ENCODE measurements at places on chromosomes 2 and 18.

DNA sequence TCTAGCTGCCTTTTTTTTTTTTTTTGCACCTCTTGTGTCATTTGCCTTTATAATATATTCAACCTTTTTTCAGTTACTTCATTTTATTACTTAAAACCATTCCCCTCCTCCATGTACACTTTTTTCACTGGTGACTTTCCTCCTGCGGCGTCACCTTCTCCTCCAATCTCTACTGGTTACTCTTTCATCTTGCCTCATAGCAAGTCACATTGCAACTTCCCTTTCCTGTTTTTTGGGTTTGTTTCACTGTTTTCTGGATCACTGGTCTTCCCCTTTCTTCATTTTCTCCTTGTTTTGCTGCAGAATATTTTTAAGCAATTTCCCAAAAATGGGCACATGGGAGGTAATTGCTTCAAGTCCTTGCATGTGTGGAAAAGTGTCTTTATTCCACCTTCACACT lies 37.7 kb upstream of the GPR155 start:
- no peak for DNase-seq

DNA sequence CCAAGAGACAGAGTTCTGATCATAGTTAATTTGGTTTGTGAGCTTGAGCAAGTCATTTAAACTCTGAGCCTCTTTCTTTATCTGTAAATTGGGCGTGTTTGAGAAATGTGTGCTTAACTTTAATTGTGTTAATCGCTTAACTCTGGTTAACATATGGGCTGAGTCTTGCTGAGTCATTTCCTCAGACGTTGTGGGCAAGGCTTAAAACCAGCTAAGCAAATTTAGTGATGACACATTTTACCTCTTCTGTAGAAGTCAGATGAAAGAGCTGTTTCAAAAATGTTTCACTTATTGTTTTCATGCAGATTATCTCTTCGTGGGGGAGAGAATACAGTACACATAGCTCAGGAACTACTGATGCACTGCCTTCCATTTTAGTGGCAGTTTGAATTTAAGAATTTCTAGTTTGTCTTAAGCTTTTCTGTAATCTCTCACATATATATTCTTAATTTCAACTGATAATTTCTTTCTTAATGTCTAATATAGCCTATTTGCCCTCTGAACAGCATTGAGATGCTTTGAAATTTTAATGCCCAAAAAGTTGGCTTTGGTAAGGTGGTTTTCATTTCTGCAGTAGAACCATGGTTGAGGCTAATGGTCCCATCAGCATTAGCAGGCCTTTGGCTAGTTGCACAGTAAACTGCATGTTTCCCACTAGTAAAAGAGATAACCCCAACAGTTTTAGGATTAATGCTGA lies 34.9 kb downstream of the RAB10 start:
- peak; percentile 28 for DNase-seq

DNA sequence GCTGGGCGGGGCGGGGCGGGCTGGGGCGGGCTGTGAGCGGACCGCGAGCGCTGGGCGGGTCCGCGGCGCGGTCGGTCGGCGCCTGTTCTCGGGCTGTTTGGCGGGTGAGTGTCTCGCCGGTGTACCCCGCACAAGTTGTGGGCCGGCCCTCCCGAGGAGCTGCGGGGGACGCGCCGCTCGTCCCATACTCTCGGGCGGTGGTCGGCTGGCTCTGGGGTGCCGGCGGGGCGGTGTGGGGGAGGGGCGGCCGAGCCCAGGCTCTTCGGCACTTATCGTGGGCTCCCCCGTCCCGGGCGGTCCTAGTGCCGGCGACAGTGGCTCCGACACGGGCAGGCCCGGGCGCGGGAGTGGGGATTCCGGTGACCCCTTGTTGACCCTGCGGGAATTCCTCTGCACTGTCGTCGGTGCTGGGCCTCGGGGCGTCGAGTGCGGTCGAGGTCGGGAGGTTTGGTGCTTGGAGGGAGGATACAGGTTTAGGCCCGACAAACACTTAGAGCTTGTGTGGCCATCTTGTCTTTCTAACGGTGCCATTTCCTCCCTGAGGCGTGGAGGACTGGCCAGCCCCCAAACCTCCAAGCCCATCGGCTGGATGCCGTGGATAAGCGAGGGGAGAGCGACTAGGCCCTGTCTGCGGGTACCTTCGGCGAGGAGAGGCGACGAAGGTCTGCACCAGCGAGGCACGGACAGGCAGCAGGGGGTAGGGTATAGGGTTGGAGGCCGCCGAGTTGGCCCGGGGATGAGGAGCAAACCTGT lies at the start of gene SEPTIN2:
TSS of gene SEPTIN2 (plus strand) at position 47 of the 753 bp plus-strand sequence. CDS start 8,308 bp downstream, outside the sequence.
- DNase-seq: peak; percentile 85

DNA sequence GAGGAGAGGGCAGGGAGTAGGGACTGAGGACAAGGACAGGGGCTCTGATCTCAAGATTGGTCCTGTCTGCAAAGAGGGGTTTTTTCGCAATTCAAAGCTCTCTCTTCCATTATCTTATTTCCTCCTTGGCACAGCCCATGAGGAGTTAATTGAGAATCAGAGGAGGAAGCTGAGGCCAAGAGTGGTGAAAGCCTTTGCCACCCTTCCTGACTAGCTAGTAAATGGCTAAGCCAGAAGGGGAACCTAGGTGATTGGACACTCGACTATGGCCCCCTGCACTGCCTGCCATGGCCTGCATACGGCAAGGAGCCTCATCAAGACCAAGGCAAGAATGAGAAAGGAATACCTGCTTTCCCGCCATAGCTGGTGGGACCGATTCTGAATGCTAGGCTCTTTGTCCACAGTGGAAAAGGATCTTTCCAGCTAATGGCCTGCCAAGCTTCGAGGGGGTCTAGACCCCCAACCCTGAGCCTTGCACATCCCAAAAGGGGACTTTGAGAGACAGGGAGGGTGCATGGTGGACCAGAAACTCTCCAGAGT lies 237.9 kb downstream of the HAUS1 start:
- DNase-seq: no peak

DNA sequence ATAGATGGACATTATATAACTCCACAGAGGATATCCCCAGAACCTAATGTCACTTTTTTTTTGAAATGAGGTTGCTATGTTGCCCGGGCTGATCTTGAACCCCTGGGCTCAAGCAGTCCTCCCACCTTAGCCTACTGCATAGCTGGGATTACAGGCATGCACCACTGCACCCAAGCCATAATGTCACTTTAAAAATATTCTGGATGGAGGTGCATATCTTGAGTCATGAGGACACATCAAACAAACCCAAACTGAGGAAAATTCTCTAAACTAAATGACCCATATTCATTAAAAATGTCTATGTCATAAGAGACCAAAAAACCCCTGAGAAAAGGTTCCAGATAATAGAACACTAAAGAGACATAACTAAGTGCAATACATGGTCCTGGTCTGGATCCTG lies 36.3 kb downstream of the OSGEPL1 start:
- DNase-seq: no peak

DNA sequence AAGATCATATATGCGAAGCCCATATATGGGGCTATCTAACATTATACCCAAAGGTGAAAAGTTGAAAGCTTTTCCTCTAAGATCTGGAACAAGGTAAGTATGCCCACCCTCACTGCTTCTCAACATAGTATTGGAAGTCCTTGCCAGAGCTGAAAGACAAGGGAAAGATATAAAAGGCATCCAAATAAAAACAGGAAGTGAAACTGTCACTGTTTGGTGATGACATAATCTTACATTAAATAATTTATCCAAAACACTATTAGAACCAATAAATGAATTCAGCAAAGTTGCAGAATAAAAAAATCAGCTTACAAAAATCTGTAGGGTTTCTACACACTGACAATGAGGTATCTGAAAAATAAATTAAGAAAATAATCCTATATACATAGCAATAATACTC lies 205.8 kb downstream of the INSIG2 start:
- DNase-seq: no peak

- DNase-seq: peak; percentile 84
These were observed 22.1 kb upstream of the SERTAD2 start for GRCh38 chr2:64675860-64676259.

DNA sequence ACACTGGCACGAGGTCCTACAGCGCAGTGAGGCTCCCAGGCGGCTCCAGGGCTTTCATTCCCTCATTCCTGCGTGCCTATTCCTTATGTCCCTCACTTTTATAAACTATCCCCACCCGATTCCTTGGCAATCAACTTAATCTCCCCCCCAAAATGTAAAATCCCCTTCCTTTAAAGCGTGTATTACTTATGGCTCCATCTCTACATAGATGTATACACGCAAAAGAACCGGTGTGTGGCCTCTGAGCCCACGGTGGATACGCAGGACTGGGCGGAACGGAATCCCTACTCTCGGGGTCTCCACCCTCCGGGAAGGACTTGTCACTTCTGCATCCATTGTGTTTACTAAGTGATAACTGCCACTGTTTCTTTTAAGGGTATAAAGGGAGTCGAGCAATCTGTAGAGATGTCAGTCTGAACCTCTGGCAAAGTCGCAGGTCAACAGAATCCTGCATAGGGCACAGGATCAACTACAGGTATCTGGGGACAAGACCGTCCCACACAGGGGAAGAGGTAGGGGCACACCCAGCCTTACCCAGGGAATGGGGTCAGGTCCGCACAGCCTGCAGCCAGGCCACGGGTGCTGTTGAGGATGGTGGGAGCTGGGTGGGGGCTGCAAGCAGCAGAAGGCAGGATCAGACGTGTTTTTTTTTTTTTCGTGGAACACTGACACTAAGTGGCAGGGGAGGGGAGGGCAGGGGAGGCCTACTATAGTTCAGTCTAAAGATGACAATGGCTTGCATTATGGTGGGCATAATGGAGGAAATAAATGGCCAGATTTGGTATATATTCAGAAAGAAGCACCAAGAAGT lies 42.1 kb downstream of the HDLBP start:
- DNase-seq: no peak

DNA sequence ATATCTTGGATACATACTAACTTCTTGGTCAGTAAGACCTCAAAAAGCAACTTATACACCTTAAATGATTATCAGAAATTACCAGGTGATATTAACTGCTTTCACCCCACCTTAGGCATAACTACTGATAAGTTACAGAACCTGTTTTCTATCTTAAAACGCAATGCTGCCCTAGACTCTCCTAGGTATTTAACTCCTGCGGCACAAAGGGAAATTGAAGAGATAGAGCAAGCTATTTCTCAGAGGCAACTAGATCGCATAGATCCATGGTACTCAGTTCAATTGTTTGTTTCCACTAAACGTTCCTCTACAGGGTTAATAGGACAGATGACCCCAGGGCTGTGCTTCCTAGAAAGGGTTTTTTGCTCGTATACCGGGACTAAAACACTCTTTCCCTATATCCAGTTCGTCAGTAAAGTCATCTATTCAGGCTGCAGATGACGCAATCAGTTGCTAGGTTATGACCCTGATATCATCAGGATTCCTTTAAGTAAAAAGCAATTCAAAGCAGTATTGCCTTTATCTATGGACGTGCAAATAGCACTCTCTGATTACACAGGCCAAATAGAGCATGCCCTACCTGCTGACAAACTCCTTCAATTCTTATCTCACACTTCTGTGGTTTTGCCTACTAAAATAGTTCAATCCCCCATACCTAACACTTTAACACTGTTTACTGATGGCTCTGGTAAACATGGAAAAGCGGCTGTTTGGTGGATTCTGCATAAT lies 62.3 kb upstream of the MYO3B start:
- DNase-seq: no peak

DNA sequence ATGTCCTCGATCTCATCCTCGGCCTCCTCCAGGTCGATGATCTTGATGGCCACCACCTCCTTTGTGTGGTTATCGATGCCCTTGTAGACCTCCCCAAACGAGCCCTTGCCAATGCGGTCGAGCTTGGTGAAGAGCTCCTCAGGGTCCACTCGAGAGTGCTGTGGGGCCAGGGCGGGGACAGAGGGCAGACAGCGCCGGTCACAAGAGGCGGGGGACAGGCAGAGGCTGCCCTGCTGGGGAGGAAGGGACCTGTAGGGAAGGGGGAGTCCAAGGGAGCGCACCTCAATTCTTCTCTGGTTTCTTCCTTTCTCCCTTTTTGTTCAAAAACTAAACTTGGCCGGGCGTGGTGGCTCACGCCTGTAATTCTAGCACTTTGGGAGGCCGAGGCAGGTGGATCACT lies 6.8 kb downstream of the STK25 start:
- no peak for DNase-seq

DNA sequence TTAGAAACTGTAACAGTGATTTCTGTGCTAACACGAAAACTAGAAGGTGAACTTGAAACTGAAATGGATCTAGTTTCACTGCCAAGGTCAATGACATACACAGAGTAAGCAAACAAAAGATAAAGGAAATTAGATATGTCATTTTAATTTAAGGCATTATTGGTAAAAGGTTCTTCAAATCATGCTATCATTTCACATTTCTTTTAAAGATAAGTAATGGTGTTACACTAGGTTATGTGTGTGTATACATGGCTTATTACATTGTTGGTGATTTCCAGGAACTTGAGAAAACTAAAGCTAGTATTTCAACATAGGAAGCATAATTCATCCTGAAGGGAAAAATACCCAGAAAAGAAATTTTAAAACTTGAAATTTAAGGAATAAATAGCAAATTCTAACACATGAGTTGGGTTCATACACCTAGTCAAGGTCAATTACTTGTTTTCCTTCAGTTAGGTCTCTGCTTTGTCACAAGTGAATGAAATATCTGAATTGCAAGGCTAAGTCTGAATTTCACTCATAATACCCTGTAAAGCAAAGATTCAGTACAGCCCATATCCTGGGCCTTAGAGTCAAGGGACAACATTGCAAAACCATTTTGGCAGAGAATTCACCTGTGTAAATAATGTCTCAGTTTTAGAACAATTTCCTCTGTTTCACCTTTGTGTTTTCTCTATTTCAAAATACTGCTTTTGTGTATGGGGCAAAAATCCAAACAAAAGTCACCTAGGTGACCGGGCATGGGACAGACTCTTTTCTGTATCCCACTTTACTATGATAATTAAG lies 141.6 kb downstream of the SRBD1 start:
- DNase-seq: no peak

- no peak for DNase-seq
These were observed 147.0 kb downstream of the ANTXR1 start for GRCh38 chr2:69159986-69160385.

DNA sequence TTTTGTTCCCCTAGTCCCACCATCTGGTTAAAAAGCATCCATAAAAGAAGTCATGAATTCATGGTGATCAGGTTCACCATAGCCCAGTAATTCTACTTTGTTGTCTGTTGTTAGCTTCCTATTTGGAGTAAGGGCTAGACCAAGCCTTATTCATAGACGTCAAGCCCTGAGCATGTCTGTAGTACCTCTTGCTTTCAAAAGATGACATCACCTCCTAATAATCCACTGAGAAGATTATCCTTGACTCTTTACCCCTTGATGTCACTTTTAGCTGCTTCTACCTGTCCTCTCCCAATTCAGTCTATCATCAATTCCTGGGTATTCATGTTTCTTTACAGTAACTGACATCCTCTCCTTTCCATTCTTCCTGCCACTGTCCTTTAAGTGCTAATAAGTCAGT lies 90.1 kb downstream of the EML6 start:
- no peak for DNase-seq

GRCh38 chr2:239879423-239880084 lies 145.6 kb downstream of the NDUFA10 start:
- no peak for DNase-seq
